Glutamatergic neuron (in vitro differentiated cells): ENCODE measurements at places on chromosomes 5 and 9. TPM values are rescaled to one million over a fixed set of nuclear protein-coding genes. Genes with fewer than 3 reads are reported as not detected.

Gene SLC6A3
- total RNA-seq: 22.4 TPM

Gene ARHGEF37
- total RNA-seq: 1.0 TPM

Gene LCN9
- not detected for total RNA-seq

Gene TMEM252
- total RNA-seq: not detected

Gene RNF183
- total RNA-seq: not detected

Gene PCDHGB5
- total RNA-seq: 9.3 TPM

Gene MEIKIN
- total RNA-seq: not detected

Gene LVRN
- 0.59 TPM for total RNA-seq

Gene GRM6
- not detected for total RNA-seq
